ENCODE measurements at places on chromosomes 1 and 21. TPM values are rescaled to one million over a fixed set of nuclear protein-coding genes. Genes with fewer than 3 reads are reported as not detected.

Gene CELA3A
- not detected for total RNA-seq

Gene TRIM45
- total RNA-seq: 0.98 TPM

Gene PPP1R15B
- total RNA-seq: 35.3 TPM

Gene TRMT1L
- total RNA-seq: 9.5 TPM

Gene PRAMEF10
- not detected for total RNA-seq

Gene CD1B
- total RNA-seq: not detected

Gene ENTREP3
- total RNA-seq: 8.2 TPM

Gene GSTM5
- under 0.01 TPM for total RNA-seq

Gene RNF115
- 18.0 TPM for total RNA-seq

Gene PCP4L1
- total RNA-seq: not detected

Gene PPIAL4G
- total RNA-seq: not detected

Gene DVL1
- 55.2 TPM for total RNA-seq

Gene OR2L8
- total RNA-seq: not detected

Gene VANGL2
- total RNA-seq: not detected

Gene S100A3
- 0.98 TPM for total RNA-seq

Gene CLCNKA
- total RNA-seq: not detected

Gene KRTAP11-1
- total RNA-seq: not detected

Gene CACHD1
- 7.8 TPM for total RNA-seq

Gene GBP5
- total RNA-seq: under 0.01 TPM

Gene SH2D2A
- total RNA-seq: 0.33 TPM

Gene PIP5K1A
- total RNA-seq: 58.0 TPM

Gene ETV3L
- not detected for total RNA-seq

Gene PLA2G2D
- not detected for total RNA-seq

Gene TCEA3
- 0.86 TPM for total RNA-seq

Gene CASQ1
- total RNA-seq: not detected

Gene OR14K1
- not detected for total RNA-seq

Gene MEX3A
- total RNA-seq: 19.9 TPM

Gene GJA8
- not detected for total RNA-seq

Gene FAM72D
- 0.65 TPM for total RNA-seq

Gene LCK
- total RNA-seq: not detected

Gene CYP2J2
- 0.19 TPM for total RNA-seq

Gene A3GALT2
- total RNA-seq: not detected

Gene ANKRD65
- under 0.01 TPM for total RNA-seq

Gene S100A7A
- not detected for total RNA-seq

Gene SLAMF1
- total RNA-seq: not detected

Gene VWA5B1
- not detected for total RNA-seq

Gene DISP1
- 2.0 TPM for total RNA-seq

Gene FCRL3
- not detected for total RNA-seq

Gene COL6A2
- 9.5 TPM for total RNA-seq

Gene RIPPLY3
- total RNA-seq: not detected

Gene ANKRD45
- not detected for total RNA-seq

Gene NBPF4
- total RNA-seq: not detected

Gene AVPR1B
- total RNA-seq: not detected

Gene TAS1R1
- not detected for total RNA-seq

Gene MTARC1
- 1.1 TPM for total RNA-seq

Gene FCRL2
- total RNA-seq: not detected

Gene CCDC185
- not detected for total RNA-seq

Gene TFF2
- total RNA-seq: not detected

Gene CBR3
- 10.9 TPM for total RNA-seq

Gene ZMYND12
- total RNA-seq: not detected

Gene NBPF20
- total RNA-seq: 2.9 TPM

Gene ZBTB8B
- under 0.01 TPM for total RNA-seq

Gene CRNN
- not detected for total RNA-seq

Gene SAMD11
- total RNA-seq: not detected

Gene LPGAT1
- 36.5 TPM for total RNA-seq
